Amygdala (tissue), 56 donors: ENCODE measurements at places on chromosomes 7 and 10.

- DNase-seq, result peak; percentile 27
Observed at GRCh38 chr7:151244196-151244840, 4.2 kb downstream of the SMARCD3 start.

DNA sequence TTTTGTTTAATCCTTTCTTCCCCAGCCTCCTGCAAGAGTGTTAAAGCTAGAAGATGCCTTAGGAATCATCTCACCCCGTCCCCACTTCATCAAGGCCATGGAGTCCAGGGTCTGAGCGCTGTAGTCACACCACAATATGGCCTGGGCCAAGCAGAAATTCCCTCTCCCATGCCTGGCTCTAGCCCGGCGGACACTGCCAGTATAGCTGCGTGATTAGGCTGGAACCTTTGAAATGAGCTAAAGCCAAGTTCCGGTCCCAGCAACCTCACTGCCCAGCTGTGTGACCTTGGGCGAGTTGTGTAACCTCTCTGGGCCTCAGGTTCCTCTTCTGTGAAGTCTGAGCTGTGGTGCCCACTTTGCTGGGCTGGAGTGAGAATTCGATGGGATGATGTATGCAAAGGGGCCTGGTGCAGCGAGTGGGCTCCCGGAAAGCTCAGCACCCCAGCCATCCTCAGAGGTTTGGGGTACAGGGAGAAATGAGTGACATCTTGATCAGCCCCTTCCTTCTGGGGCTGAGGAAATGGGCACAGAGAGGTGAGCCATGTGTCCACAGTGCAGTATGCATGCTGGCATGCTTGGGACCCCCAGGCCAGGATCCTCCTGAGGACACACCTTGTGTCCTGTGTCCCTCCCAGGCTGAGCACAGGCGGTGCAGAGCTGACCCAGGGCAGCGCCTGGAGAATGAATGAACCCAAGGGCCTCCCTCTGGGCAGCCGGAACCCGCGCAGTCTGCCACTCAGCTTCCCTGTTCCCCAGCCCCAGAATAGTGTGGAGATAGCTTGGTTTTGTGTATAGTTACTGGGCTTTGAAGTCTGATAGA is 118.6 kb downstream of the ZMIZ1 start:
- DNase-seq, result no peak

- peak; percentile 6 for DNase-seq
Observed at GRCh38 chr10:80046629-80047441, 31.6 kb upstream of the TMEM254 start.

DNA sequence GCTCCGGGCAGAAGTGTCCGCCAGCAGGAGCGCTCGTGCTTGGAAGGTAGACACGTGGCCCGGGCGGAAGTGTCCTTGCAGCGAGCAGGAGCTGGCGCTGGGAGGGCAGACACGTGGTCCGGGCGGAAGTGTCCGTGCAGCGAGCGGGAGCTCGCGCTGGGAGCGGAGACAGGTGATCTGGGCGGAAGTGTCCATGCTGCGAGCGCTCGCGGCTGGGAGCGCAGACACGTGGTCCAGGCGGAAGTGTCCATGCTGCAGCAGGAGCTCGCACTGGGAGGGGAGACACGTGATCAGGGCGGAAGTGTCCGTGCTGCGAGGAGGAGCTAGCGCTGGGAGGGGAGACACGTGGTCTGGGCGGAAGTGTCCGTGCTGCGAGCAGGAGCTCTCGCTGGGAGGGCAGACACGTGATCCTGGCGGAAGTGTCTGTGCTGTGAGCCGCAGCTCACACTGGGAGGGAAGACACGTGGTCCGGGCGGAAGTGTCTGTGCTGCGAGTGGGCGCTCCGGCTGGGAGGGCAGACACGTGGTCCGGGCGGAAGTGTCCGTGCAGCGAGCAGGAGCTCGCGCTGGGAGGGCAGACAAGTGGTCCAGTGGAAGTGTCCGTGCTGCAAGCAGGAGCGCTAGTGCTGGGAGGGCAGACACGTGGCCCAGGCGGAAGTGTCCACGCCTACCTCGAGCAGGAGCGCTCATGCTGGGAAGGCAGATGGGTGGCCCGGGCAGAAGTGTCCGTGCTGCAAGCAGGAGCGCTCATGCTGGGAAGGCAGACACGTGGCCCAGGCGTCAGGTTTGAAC is 41.1 kb upstream of the PRKAR1B start:
- no peak for DNase-seq

GRCh38 chr7:49937608-49938007 is 155.4 kb downstream of the ZPBP start:
- no peak for DNase-seq

DNA sequence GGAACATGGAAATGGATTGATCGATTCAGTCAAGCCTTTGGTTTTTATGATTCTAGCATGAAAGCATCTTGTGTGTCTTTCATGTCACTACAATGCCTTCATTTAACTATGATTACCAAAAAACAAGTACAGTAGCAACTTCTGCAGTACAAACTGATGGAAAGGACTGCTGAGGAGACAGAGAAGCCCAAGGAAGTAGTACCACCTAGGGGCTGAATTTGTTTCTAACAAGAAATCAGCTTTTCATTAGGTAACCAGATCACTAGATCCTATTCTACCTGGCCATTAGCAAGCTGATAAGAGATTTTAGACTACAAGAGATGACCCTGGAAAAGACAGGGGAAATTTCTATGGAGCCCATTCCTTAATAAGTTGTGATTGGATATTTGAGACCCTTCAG is 3.2 kb upstream of the IFIT1 start:
- DNase-seq, result no peak

DNA sequence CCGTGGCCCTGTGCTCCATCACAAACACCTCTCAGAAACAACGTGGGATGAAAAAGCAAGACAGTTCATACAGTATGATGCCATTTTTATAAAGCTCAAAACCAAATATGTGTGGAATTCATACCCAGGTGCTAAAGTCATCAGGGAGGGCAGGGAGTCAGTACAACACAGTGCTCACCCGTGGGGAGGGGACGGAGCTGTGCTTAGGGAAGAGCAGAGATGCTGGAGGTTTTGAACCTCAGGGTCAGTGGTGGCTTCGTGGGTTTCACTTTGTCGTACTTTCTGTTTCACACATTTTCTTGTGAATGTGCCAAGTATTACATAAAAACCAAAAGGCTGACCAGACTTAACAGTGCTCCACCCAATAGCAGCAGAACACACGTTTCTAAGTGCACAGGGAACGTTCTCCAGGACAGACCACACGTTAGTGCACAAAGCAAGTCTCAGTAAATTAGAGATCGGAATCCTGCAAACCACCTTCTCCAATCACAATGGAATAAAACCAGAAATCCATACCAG is 21.2 kb downstream of the ZMIZ2 start:
- DNase-seq, result no peak

DNA sequence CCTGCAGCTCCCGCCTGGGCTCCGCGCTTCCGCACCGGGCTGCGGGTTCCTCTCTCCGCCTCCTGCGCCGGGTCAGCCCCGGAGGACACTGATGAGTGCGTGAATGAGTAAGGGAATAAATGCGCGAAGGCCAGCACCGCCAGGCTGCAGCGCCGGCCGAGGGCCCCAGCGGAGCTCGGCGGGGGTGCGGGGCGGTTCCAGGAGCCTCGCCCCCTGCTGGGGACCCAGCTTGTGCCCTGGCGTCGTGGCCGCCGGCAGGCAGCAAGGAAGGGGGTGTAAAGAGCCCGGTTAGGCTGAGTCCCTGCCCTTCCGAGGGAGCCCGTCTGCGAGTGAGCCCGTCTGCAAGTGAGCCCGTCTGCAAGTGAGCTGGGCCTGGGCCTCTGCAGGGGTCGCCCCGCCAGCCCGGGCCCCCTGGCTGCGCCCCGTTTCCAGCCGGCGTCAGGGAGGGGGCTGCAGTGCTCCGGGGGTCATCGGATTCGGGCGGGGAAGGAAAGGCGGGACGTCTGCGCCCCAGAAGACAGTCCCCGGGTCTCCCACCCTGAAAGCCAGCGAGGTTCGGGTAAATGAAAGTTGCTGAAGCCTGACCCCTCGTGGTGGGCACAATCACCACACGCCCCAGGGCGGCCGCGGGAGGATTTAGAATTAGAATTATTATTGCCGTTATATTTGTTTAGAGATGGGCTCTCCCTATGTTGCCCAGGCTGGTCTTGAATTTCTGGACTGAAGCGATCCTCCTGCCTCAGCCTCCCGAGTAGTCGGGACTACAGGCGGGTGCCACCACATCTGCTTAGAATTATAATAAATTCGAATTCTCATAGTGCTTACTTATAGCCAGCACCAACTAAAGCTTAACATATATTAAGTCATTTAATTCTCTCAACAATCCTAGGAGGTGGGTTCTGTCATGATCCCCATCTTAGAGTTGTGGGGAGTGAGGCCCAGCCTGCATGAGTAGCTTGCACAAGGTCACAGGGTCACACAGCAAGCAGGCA is 8.6 kb upstream of the CRYGN start:
- no peak for DNase-seq

DNA sequence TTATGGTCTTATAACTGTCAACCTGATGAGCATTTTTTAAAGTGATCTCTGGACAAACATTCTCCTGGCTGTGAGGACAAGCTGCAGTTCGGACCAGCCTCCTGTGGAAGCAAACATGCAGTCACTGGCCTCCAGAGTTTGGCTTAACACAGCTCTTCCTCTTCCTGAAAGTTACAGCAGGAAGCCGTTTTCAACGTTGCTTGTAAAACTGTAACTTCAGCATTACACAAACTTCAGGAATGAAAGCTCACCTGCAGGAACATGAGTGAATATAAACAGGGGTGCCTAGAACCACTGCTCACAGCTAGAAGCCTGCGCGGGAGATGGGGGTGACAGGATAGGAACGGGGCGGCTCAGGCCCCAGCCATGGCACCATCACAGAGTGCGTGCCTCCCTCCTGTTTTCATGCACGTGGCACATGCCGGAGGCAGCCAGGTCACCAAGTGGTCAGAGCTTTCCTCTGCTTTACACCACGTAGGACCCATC is 292.9 kb upstream of the PITRM1 start:
- DNase-seq, result no peak

GRCh38 chr7:127831318-127832219 is 179.6 kb downstream of the SND1 start:
- DNase-seq, result no peak

GRCh38 chr10:111127081-111127848 is 50.4 kb downstream of the ADRA2A start:
- DNase-seq, result no peak

- DNase-seq, result no peak
Observed at GRCh38 chr10:131931981-131932380, 31.2 kb downstream of the PPP2R2D start.

- no peak for DNase-seq
Observed at GRCh38 chr7:107856806-107857540, 34.0 kb upstream of the DLD start.

- DNase-seq, result peak; percentile 41
Observed at GRCh38 chr7:67484244-67484751, 487.7 kb downstream of the TYW1 start.

- no peak for DNase-seq
Observed at GRCh38 chr7:25626451-25627131, 398.3 kb upstream of the NPVF start.

GRCh38 chr10:83908506-83908905 is 230.8 kb upstream of the GHITM start:
- no peak for DNase-seq

- DNase-seq, result no peak
Observed at GRCh38 chr10:69088801-69089501, 1.0 kb downstream of the SRGN start.

GRCh38 chr7:20651960-20652544 is 36.6 kb downstream of the ABCB5 start:
- no peak for DNase-seq

GRCh38 chr7:66609176-66609575 is 19.5 kb upstream of the KCTD7 start:
- no peak for DNase-seq

GRCh38 chr10:129426606-129427005 is 40.4 kb upstream of the MGMT start:
- DNase-seq, result no peak

GRCh38 chr10:8639486-8640185 is 585.1 kb downstream of the GATA3 start:
- DNase-seq, result no peak

GRCh38 chr10:113506476-113506875 is 46.4 kb upstream of the HABP2 start:
- DNase-seq, result no peak

- DNase-seq, result no peak
Observed at GRCh38 chr10:4127518-4128315, 342.7 kb upstream of the KLF6 start.

GRCh38 chr10:49688920-49689319 is 9.5 kb downstream of the C10orf53 start:
- DNase-seq, result no peak

DNA sequence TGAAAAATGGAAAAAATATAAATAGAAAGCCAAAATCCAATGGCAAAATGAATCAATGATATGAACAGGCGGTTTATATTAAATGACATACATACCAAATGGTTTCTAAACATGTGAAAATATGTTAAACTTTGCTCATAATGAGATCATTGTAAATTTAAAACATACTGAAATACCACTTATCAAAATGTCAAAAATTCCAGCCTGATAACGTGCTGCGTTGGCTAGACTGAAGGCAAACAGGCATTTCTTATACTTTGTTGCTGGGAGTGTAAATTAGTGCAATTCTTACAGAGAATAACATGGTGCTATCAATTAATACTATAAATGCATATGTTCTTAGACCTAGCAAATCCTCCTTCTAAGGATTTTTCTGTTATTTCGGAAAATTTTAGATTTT is 225.8 kb upstream of the FAM3C start:
- DNase-seq, result no peak

GRCh38 chr10:114708717-114709335 is 50.8 kb upstream of the ABLIM1 start:
- no peak for DNase-seq

GRCh38 chr10:71693377-71693776 is 26.2 kb downstream of the C10orf105 start:
- no peak for DNase-seq

GRCh38 chr7:77580762-77581350 is 43.8 kb downstream of the PTPN12 start:
- DNase-seq, result no peak

DNA sequence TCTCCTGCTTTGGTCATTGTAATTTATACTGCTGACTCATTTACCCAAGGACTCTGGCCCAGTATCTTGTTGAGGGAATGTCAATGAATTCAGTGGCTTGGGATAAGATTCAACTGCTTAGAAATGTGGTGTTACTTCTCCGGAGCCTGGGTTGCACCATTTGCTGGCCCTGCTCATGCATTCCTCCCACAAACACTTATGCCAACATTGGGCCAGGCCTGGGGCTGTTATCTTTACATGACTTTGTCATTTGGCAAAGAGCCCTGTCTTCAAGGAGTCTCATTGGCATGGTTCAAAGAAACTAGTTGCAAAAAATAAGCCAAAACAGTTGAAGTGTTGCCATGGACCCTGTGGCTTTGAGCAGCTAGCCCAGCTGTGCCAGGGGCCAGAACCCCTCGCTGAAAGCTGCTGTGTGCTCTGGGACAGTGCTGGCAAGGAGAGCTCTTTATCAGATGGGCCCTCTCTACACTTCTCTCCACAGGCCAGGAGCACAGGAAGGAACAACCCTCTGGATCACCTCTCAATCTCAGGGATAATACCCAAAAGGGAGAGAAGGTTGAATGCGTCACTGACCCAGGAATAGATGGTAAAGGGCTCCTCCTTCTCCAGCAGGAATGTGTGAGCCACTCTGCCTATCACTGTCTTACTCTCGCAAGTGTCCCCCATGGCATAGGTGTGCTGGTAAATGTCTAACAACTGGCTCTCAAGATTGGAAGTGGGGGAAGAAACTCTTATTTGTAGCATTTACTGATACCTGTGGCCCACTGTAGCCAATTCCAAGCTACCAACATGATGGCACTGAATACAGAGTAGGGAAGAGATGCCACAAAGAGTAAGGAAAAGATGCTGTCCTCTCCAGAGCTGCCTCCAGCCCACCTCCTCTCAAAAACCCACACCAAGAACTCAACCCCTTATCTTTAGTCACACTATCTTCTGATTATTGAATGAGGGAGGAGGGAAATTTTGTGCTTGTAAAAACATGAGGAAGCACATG is 23.5 kb upstream of the PDE1C start:
- no peak for DNase-seq

GRCh38 chr10:24234784-24235183 is 25.8 kb downstream of the KIAA1217 start:
- DNase-seq, result no peak
